ENCODE measurements at places on chromosomes 11 and 22.

DNA sequence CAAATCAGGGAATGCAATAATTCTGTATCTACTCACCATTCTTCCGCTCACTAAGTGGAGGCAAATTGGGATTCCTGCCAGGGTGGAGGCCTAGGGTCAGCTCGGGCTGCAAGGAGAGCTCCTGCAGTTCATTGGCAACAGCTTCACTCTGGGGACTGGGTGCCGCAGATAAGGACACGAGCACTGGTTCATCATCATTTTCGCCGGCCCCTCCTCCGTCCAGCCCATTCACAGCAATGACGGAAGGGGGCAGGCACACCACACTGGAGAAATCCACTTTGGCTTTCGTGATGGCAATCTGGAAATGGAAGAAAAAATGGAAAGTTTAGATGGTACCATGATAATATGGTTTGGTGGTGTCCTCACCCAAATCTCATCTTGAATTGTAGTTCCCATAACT is 84.4 kb downstream of the MRTFA start:
- DNase-seq: no peak

- no peak for DNase-seq
Measured at GRCh38 chr11:16678466-16679116, 59.9 kb upstream of the C11orf58 start.

DNA sequence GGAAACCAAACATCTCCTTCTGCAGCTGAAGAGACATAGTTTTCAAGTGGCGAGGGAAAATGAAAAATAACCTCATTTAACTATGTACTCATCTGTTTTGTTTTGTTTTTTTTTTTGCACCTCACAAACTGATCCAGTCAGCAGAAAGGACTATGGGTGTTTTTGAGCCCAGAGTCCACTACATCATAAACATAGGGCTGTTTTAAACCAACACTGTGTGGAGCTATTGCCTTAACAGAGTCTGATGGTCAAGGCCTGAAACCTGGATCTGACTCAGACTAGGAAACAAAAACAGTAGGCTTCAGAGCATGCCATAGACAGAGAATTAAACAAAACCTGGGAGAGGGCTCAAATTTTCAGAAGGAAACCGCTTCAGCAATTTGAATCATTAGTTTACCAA is 99.3 kb upstream of the FSHB start:
- no peak for DNase-seq

- DNase-seq: no peak
Measured at GRCh38 chr11:117564321-117564720, 232.7 kb downstream of the DSCAML1 start.

DNA sequence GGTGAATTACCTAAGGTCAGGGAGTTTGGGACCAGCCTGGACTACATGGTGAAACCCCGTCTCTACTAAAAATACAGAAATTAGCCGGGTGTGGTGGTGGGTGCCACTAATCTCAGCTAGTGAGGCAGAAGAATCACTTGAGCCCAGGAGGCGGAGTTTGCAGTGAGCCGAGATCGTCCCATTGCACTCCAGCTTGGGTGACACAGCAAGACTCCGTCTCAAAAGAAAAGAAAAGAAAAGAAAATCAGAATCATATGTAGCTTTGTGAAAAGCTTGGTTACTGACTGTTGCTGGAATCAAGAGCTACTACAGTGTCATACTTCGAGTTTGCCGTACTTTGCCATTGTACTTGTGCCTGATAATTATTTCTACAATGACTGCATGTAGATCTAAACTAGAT is 4.2 kb upstream of the TMEM135 start:
- no peak for DNase-seq

GRCh38 chr11:119486016-119486415 is 63.0 kb upstream of the THY1 start:
- DNase-seq: no peak

DNA sequence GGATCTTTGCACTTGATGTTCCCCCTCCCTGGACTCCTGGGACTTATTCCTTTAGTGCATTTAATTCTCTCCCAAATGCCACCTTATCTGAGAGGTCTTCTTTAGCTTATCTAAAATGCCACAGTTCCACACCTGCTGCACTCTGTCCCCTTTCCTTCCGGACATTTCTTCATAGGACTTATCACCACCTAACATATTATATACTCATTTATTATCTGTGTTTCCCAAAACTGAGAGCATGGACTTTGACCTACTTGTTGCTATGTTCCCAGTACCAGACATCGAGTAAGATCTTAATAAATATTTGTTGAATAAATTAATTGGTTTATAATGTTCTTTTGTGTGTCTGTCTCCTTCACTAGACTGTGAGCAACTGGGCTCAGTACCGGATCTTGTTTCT is 585.3 kb downstream of the INSC start:
- DNase-seq: no peak

DNA sequence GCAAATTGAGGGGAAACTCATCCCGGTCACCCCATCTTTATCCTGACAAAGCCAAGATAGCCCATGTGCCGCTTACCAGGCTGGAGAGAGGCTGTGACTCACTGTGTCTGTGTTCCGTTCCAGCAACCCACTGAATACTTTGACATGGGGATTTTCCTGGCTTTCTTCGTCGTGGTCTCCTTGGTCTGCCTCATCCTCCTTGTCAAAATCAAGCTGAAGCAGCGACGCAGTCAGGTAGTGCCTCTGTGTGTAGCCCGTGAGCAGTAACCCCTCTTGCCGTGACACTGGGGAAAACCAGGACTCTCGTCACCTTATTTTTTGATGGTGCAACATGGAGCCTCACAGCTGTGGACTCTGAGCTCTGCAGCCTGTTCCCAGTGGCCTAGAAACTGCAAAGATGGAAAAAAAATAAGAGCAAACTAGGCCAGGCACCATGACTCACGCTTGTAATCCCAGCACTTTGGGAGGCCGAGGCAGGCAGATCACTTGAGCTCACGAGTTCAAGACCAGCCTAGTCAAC is 16.9 kb downstream of the C22orf31 start:
- DNase-seq: peak; percentile 57

All from umbilical cord (tissue), 2 donors.